Bone marrow (tissue), 2 donors: ENCODE measurements at places on chromosomes 16 and 17.
A peak's percentile ranks its signal among the peaks of the same experiment; 100 is the strongest.

DNA sequence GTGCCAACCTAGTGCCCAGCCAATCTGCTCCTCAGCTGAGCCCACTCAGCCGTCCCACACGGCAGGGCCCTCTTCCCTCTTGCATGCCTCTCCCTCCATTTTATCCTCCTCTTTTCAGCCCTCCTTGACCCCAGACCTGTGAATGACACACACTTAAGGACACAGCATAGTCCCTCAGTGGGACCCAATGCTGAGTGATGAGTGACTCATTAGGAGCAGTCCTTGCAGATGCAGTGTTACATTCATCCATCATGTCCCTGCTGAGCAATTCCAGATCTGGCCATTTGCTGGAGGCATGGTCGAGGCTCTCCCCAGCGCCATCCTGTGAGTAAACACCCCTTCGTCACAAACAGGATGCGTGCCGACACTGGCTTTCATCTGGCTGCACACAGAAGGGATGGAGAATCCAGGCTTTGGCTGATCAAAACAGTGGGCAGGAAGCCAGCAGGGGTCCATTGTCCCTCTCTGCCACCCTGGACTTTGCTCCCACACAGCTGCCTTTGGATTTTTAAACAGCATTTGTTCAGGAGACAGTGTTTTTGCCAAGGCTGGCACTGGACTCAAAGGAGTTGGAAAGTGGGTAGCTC lies 122.6 kb downstream of the AXIN2 start:
- DNase-seq: no peak

DNA sequence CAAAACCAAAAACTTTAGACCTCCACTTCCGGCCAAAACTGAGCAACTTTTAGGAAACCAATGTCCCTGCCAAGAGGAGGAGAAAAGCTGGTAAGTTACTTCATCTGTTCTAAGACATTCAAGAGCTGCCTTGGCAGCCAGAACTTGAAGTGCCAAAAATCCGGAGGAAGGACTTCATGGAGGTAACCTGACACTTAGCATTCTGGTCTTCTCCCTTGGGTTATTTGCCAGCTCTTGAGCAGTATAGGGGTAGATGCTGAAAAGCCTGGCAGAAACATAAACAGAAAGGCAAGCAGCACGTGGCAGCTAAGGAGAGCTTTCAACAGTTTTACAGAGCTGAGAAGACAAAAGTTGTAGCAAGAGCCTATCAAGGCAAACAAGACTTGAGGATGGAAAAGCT lies 53.2 kb downstream of the CDYL2 start:
- DNase-seq: no peak

GRCh38 chr17:230395-230770 lies 48.9 kb upstream of the DOC2B start:
- DNase-seq: no peak

DNA sequence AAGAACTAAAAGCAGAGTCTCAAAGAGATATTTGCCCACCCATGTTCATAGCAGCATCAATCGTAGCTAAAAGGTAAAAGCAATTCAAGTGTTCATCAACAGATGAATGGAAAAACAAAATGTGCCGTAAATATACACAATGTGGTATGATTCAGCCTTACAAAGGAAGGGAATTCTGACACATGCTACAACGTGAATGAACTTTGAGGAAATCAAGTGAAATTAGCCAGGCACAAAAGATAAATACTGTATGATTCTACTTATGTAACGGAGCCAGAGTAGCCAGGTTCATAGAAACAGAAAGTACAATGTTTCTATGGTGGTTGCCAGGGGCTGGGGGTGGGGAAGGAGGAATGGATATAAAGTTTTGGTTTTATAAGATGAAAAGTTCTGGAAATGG lies 57.8 kb upstream of the IL34 start:
- no peak for DNase-seq

- DNase-seq: no peak
These were observed 6.4 kb upstream of the SLC38A10 start for GRCh38 chr17:81301195-81302144.

- no peak for DNase-seq
These were observed 32.9 kb upstream of the CLEC18A start for GRCh38 chr16:69918241-69918640.

DNA sequence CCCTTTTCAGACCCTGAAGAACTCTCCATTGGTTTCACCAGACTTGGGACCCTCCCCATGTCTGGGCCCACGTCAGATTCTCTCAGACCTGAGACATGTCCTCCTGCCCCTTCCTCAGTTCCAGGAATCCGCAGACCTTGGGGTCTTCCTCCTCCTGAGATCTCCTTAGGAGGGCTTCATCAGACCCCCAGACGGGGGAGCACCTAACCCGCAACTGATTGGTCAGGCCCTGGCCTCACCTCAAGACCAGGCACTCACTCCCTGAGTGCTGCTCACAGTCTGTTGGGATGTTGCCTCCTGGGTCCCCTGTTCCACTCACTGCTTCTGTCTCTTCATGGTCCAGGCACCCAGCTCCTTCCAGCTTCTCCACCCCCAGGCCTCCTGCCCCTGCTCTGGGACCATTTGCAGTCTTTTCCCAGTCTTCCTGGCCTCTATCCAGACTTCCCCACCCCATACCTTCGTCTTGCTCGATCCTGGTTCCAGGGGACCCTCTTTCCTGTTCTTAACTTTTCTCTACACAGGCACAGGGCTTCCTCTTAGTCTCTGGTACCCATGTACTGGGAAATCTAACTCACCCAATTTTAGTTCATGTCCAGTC lies 1.2 kb downstream of the GID4 start:
- no peak for DNase-seq

GRCh38 chr16:56372013-56372634 lies 53.2 kb downstream of the AMFR start:
- DNase-seq: no peak

DNA sequence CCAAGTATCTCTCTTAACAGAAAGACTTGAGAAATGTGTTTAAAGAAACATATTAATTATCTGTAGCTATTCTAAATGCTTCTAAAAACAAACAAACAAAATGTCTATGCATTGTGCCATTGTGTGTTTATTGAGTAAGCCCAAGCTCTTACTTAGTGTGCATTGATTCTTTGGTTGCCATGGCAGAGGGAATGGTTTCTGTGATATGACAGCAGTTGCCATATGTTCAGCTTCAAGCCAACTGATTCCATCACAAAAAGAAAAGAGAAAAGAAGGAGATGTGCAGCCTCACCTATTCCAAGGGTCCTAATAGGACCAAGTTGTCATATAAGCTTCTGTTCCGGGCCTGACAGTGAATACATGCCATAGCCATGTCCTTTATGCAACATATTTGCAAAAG lies 457.5 kb downstream of the TOX3 start:
- no peak for DNase-seq

GRCh38 chr16:88920618-88921590 lies 54.4 kb upstream of the PABPN1L start:
- peak; percentile 80 for DNase-seq

DNA sequence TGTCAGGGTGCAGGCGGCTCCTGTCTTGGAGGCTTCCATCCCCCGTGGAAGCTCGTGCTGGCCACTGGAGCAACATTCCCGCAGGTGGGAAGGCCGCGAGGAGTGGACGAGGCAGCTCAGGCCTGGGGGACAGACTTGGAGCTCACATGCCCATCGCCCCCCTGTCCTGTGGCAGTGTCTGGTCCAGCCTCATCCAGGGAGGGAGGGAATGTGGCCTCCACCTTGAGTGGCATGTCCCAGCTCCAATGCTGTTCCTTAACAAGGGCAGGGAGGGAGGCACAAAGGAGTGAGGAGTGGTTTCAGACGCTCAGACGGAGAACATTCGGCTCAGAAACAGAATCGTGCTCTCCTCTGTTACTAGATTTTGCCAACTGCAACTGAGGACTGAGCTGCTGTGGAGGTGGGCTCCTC lies 159.4 kb upstream of the CHMP6 start:
- DNase-seq: no peak

DNA sequence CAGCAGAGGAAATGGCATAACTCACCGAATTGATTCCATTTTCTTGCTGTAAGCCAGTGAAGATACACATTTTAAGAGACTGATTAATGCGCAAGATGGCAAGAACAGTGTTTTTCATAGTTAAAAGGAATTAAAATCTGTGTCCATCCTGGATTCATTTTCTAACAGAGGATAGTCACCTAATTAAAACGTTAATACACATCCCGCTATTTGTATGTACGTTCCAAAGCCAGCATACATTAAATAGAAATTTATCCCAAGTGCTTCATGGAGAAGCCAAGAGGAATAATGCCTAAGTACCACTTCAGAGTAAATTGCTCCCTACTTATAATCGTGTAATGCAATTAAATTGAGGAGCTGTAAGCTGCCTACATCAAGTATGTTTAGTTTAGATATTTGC lies 49.9 kb downstream of the RBFOX1 start:
- no peak for DNase-seq

DNA sequence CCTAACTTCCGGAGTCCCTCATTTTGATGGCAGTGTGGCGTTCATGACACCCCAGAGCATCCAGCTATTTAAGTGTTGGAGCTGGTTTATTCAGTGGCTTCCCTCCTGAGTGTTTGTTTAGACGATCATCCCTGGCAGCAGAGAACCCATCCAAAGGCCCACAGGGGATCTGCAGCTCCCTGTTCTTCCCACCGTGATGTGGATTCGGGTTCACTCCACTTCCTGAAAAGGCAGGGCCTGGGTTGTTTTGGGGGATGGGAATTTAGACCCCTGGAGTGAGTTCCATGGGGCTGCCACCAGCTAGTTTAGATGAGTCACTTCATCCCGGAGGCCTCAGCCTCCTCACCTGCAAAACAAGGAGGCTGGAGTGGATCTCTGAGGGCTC lies 2.3 kb downstream of the KSR1 start:
- DNase-seq: no peak

- no peak for DNase-seq
These were observed 4.2 kb downstream of the CDRT4 start for GRCh38 chr17:15462976-15463772.

DNA sequence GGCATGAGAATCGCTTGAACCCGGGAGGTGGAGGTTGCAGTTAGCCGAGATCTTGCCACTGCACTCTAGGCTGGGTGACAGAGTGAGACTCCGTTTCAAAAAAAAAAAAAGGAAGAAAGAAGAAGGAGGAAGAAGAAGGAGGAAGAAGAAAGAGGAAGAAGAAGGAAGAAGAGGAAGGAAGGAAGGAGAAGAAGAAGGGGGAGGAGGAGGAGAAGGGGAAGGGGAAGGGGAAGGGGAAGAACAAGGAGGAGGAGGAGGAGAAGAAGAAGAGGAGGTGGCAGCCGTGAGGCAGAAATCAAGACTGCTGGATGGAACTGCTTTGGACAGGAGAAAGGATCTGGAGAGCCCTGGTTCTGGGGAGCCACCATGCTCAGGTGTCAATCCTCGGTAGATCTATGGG lies 29.7 kb upstream of the PEMT start:
- DNase-seq: no peak

- no peak for DNase-seq
These were observed 22.7 kb upstream of the ATP5MC1 start for GRCh38 chr17:48869821-48870318.

DNA sequence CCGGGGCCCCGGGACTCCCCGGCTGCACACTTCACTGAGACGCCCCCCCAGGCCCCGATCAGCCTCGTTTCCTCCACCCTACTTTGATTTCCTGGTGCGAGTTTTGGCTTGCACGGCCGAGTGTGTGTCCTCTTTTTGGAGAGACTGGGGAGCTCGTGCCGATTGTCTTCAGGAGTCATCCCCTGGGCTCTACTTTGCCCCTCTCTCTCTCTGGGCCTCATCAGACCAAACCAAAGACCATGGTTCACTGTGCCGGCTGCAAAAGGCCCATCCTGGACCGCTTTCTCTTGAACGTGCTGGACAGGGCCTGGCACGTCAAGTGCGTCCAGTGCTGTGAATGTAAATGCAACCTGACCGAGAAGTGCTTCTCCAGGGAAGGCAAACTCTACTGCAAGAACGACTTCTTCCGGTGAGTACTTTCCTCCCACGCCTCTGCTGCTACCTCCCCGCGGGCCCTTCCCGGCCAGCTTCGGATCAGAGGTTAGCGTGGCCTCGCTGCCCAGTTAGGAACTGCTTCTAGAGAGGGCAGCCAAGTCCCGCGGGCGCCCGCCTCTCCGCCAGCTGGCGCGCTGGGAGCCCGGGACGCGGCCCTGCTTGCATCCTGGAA lies 787 bp downstream of the LHX1 start:
- no peak for DNase-seq

- peak; percentile 3 for DNase-seq
These were observed 196.1 kb downstream of the GSG1L start for GRCh38 chr16:27867122-27868110.

- DNase-seq: no peak
These were observed 47.8 kb upstream of the SCNN1B start for GRCh38 chr16:23254338-23254737.

DNA sequence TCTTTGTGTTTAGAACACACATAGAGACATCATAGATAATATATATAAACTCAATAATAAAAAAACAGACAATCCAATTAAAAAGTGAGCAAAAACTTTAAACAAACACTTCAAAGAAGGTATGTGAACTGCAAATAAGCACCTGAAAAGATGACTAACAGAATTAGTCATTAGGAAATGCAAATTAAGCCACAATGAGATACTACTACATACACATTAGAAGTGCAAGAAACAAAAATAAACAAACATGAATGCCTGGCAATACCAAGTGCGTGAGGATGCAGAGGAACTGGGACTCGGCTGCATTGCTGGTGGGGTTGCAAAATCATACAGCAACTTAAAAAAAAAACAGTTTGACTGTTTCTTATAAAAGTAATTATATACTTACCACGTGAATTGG lies 799.0 kb downstream of the KCNJ2 start:
- no peak for DNase-seq

- DNase-seq: no peak
These were observed 247.5 kb downstream of the CDH13 start for GRCh38 chr16:82874271-82874670.

GRCh38 chr17:57892820-57893595 lies 43.2 kb upstream of the MRPS23 start:
- peak; percentile 67 for DNase-seq

DNA sequence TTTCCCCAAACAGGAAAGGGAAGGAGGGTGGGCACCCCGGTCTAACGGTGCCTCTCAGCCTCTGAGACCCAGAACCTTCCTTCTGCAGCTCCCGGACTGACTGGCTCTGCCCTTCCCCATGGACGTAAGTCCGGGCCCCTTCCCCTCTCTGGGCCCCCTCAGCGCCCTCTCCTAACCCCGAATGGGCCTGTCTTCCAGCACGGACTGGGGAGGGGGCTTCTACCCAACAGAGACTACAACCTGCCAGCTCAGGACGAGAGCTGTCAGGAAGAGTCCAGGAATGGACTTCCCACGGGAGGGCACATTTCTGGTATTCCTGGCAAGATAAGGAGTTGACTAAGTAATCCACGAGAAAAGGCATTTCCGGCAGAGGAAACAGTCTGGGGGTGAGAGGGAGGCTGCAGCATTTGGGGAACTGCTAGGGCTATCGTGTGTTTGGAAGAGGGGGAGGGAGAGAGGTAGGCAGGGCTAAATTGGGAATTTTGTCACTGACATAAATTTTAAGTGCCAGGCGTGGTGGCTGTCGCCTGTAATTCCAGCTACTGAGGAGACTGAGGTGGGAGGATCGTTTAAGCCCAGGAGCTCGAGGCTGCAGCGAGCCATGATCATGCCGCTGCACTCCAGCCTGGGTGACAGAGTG lies 12.1 kb upstream of the ALDOA start:
- DNase-seq: no peak
